ENCODE measurements at places on chromosomes 6 and 20. TPM values are rescaled to one million over a fixed set of nuclear protein-coding genes. Genes with fewer than 3 reads are reported as not detected.

Gene AK9
- 7.0 TPM for polyA plus RNA-seq

Gene JARID2
- polyA plus RNA-seq, result 8.0 TPM

Gene TMEM200A
- 6.5 TPM for polyA plus RNA-seq

Gene SLPI
- not detected for polyA plus RNA-seq

Gene B4GALT5
- 16.2 TPM for polyA plus RNA-seq

Gene ARMH2
- polyA plus RNA-seq, result not detected

Gene NEDD9
- polyA plus RNA-seq, result 15.1 TPM

Gene GLP1R
- not detected for polyA plus RNA-seq

Gene SLC17A3
- polyA plus RNA-seq, result 0.04 TPM

Gene C6orf58
- polyA plus RNA-seq, result not detected

Gene TGM2
- 25.5 TPM for polyA plus RNA-seq

Gene PACSIN1
- not detected for polyA plus RNA-seq

Gene BPIFB6
- not detected for polyA plus RNA-seq

Gene EDEM2
- polyA plus RNA-seq, result 26.2 TPM

Gene ADGRB3
- polyA plus RNA-seq, result not detected

Gene MMP24
- 0.78 TPM for polyA plus RNA-seq

Gene CEP162
- 3.1 TPM for polyA plus RNA-seq

Gene PHACTR1
- polyA plus RNA-seq, result 0.81 TPM

Gene GNMT
- not detected for polyA plus RNA-seq

Gene KIF25
- 0.66 TPM for polyA plus RNA-seq

Gene SMPD2
- 17.1 TPM for polyA plus RNA-seq

Gene GINS1
- polyA plus RNA-seq, result 0.81 TPM

Gene PRND
- polyA plus RNA-seq, result not detected

Gene APCDD1L
- not detected for polyA plus RNA-seq

Gene PDYN
- 0.01 TPM for polyA plus RNA-seq

Gene ADGRF5
- 0.54 TPM for polyA plus RNA-seq

Gene BACH2
- polyA plus RNA-seq, result under 0.01 TPM

Gene CTCFL
- polyA plus RNA-seq, result 0.03 TPM

Gene WASF1
- polyA plus RNA-seq, result 4.7 TPM

Gene TRIM10
- polyA plus RNA-seq, result 5.4 TPM

Gene SLC2A4RG
- polyA plus RNA-seq, result 16.2 TPM

Gene PRDM1
- polyA plus RNA-seq, result 78.6 TPM

Gene CUL7
- 41.8 TPM for polyA plus RNA-seq

Gene CEP85L
- polyA plus RNA-seq, result 2.2 TPM

Gene SLC24A3
- 3.8 TPM for polyA plus RNA-seq

Gene DUSP15
- polyA plus RNA-seq, result not detected

Gene TMEM170B
- under 0.01 TPM for polyA plus RNA-seq

Gene LPA
- 0.10 TPM for polyA plus RNA-seq

Gene EPB41L1
- 14.2 TPM for polyA plus RNA-seq

Gene EYA4
- 0.22 TPM for polyA plus RNA-seq

Gene SALL4
- polyA plus RNA-seq, result 12.3 TPM

Gene PSORS1C1
- polyA plus RNA-seq, result 0.19 TPM

Gene C20orf202
- 5.3 TPM for polyA plus RNA-seq

Gene TINAG
- 13.4 TPM for polyA plus RNA-seq

Gene TBX18
- 0.31 TPM for polyA plus RNA-seq

Gene HCRTR2
- not detected for polyA plus RNA-seq

Measured in small intestine (tissue), 16 donors.